ENCODE measurements at places on chromosomes 11 and 22.

DNA sequence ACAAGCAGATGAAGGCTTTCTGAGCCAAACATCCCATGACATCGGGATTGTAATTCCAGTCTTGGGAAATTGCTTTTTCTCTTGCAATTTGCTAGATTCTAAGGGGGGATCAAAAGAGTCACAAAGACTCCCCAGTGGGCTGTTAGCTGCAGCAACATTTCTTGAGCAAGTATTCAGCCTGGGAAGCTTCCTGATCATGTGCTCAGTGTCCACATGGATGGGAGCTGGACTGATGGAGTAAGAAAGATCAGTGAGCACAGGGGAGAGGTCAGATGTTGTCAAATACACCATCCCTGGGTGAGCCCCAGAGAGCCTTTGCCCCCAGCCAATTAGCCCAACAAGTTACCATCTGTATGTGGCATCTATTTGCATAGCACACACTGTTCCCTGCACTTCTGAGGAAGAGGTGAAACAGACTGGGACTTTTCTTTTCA, 10.2 kb upstream of the GRK3 start:
- DNase-seq, result no peak

DNA sequence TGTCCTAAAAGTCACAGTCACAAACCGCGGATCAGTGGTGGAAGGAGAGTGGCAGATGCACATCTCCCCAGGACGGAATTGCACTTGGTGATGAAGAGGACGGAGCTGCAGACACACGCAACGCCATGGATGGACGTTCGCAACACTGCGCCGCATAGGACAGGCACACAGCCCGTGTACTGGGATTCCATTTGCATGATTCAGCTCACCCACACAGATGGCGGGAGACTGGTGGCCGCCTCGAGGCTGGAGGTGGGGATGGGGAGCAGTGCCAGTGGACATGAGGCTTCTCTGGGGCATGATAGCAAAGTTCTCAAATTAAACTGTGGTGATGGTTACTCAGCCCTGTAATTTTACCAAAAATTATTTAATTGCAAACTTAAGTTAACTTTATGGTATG, 37.4 kb downstream of the DUSP8 start:
- no peak for DNase-seq

GRCh38 chr11:132588366-132588765, 943.9 kb downstream of the OPCML start:
- no peak for DNase-seq

DNA sequence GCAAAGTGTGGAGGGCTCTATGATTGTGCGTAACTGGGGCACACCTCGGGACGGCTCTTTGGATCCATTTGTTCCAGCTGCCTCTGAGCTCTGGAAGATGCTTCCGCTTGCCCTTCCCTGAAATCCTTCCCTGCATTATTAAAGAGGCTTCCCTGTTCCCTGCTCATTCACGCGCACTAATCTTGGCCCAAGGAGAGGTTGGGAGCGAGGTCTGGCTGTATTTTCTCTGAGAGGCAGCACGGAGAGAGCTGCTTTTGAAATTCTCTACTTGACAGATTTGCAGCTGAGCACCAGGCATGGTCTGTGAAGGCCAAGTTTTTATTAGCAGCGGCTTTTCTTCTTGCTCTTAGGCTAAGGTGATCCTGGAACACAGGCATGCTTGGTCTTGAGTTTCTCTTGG, 94.8 kb upstream of the NTM start:
- no peak for DNase-seq

- no peak for DNase-seq
Measured at GRCh38 chr11:10072142-10072541, 221.9 kb downstream of the SBF2 start.

GRCh38 chr22:47144076-47144765, 381.8 kb downstream of the TBC1D22A start:
- no peak for DNase-seq

DNA sequence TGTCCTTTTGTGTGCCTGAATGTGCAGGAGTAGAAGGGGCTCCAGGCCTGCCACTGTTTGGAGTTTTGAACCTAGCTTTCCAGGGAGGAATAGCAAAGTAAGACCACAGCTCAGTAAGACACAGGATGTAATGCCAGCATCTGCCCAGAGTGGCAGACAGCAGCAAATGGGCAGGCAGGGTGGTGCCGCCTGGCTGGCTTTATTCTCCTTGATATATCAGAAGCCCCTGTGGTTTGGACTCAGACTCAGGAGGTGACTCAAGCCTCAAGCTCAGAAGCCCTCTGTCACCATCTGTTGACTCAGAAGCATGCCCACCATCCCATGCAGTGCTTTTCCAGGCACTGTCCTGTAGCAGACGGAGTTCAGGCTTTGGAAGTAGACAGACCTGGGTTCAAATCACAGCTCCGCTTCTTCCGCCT, 72.7 kb upstream of the TTC12 start:
- DNase-seq, result no peak

- no peak for DNase-seq
Measured at GRCh38 chr22:23556026-23556620, 24.0 kb downstream of the IGLL1 start.

- no peak for DNase-seq
Measured at GRCh38 chr11:16860617-16861016, 122.2 kb downstream of the C11orf58 start.

- no peak for DNase-seq
Measured at GRCh38 chr11:2477254-2477653, 32.4 kb downstream of the KCNQ1 start.

DNA sequence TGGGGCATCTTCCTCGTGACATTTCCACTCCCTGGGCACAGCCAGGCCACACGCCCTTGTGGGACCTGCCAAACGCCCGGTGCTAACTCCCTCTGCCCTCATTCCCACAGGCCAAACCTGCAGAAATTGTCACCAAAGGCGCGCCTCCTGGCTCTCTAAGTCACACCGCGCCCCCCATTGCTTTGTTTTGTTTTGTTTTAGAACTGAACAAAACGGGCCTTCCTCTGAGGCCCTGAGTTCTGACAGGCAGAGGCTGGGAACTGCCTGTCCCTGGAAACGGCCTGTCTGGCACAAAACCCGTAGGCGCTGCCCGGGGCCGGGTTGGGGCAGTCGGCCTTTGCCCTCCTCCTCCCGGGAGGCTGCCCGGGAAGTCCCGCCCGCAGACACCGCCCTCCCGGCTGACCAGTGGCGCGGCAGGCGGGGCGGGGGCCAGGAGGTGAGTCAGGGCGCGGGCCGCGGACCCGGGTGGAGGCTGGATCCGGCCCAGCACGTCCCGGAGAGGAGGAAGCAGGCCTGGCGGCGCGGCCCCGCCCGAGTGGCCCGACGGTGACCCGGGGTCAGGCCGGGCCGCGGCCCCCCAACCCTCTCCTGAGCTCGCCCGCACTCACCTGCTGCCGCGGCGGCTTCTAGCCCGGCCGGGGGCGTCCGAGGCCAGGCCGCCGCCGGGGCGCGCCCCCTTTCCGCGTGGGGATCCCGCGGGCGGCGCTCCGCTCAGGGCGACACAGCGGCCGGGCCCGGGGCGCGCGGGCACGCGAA, 465 bp downstream of the SUN2 start:
- no peak for DNase-seq

- DNase-seq, result no peak
Measured at GRCh38 chr11:7673724-7674434, 579 bp upstream of the CYB5R2 start.

GRCh38 chr11:118232659-118233058, 7.8 kb upstream of the JAML start:
- peak; percentile 62 for DNase-seq

- DNase-seq, result no peak
Measured at GRCh38 chr11:94032725-94033124, 11.6 kb downstream of the HEPHL1 start.

DNA sequence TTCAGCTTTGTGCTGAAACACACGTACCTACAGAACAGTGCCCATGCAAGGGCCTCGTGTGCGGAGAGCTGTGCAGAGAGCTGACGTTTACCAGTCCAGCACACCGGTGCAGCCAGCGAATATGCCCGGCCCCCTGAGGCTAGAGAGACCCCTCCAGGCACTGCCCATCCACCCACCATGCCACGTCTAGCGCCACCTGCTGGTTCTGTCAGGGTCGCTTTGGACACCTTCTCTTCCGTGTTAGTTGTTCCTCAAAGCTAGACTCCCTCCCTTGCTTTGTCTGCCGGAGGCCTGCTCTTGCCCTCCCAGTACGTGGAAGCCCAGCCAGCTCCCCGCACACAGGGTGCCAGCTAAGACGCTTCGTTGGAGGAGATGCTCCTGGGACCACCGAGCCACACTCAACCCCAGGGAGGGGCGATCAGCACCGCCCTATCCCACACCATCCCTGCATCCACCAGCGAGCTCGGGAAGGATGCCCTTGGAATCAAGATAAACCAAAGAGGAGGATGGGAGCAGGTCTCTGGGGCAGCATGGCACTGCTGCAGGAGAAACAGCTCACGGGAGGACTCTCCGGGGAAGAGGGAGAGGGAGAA, 43.4 kb downstream of the CPT1A start:
- DNase-seq, result peak; percentile 14

DNA sequence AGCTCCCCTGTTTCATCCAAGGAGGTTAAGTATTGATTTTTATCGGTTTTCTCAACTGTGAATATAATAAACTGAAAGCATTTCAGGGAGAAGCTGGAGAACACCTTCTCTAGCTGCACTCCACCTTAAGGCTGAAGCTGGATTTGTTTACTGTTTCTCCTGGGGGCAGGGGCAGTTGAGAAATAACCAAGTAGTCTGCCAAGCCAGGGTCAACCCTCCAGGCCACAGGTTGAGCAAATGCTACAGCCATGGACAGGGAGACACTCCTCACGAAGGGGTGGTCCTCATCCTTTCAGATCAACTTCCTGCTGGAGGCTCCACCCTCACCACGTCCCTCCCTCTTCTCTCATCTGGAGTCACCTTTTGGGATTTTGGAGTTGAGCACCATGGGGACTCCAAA, at the start of gene TTC36:
TSS of gene TTC36 (plus strand) at position 366 of the 400 bp plus-strand sequence. CDS start at position 387, 21 bp downstream.
- DNase-seq, result no peak

GRCh38 chr11:4922304-4922703, 1.8 kb downstream of the OR51G1 start:
- no peak for DNase-seq

GRCh38 chr22:49179886-49180682, 647.6 kb downstream of the BRD1 start:
- no peak for DNase-seq

DNA sequence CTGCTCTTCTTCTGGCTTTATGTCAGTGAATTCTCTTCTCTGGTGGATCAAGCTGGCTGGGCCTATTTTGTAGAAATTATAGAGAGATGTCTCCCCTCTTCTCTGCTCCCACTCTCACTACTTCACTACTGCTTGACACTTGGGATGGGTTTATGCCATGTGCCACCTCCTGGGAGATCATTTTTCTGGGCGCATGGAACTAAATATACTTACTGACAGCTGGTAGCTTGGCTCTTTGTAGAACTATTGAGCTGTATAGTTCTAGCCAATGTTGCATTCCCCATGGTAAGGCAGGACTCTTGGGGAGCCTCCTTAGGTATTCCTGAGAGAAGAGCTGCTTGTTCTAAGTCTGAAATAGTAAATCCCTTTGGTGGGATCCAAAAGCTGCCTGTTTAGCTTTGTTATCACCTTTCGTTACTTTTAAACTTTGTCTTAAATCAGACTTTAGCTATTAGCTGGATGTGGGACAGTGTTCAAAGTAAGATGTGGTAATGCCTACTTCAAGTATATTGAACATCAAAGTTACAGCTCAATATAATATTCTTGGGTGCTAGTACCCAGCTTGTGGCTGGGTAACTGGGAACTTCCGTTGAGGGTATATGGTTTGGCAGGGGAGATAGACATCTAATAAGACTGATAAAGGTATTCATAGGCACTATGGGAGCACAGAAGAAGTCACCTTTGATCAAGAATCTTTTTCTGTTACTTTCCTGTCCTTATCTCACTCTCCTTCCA, 87.5 kb upstream of the RRM1 start:
- no peak for DNase-seq

DNA sequence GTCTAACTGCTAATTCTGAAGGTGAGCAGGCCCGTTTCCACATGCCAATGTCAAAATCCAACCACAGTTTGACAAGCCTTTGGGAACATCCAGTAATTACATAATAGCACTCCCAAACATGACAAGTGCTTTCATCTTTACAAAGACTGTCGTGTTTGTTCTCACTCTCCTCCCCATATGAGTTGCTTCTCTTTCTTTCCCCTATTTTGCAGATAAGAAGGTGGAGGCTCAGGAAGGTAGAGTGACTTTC, 55.9 kb upstream of the CD44 start:
- no peak for DNase-seq

- DNase-seq, result no peak
Measured at GRCh38 chr11:9662273-9662672, 1.6 kb upstream of the SWAP70 start.

- no peak for DNase-seq
Measured at GRCh38 chr22:46453006-46453828, 84.2 kb downstream of the CELSR1 start.

DNA sequence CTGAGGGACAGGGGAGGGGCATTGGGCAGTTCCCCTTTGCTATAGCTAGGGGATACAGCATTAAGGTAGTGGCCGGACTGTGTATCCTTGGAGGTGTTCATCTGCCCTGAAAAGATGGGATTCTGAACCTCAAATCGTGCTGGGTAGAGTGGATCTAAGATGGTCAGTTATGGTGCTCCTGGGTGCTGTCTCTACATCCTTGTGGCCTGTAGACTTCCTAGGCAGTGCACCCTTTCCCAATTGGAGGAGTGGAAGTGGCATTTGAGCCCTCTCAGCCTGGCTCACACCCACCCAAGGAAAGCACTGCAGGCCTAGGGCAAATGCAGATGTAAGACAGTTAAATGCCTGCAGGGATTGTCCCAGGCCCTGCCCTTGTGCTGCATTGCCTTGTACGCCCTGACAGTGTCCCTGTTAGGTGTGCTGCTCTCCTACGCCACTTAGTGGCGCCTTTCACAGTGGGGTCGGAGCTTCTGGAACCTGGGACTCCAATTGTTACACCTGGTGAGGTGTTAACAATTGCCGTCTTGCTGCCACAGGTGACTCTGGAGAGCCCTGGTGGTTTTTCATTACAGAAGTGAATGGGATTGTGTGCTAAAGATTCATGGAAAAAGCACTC, 35.0 kb downstream of the PPFIBP2 start:
- no peak for DNase-seq

DNA sequence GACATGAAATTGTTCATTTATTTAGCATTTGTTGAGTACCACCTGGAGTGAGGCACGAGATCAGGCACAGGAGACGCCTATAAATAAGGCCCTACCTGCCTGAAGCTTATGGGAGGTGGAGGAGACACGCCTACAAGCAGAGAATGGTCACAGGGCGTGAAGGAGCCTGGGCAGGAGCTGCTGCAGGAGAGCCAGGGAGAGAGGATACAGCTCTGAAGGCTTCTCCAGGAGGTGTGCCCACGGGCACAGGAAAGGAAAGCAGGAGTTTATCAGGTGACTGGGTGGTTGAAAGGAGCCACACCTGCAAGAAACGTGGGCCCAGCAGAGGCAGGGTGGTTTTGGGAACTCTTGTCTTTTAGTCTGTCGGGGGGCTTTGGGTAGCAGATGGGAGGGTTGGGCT, 70.3 kb downstream of the BMAL1 start:
- DNase-seq, result no peak

- no peak for DNase-seq
Measured at GRCh38 chr11:66841861-66842260, 1.4 kb upstream of the RCE1 start.

- no peak for DNase-seq
Measured at GRCh38 chr11:3906166-3906565, 50.7 kb downstream of the STIM1 start.

All from activated T-cell treated with anti-CD3 and anti-CD28 coated beads for 24 hours (primary cell).